Endothelial cell (in vitro differentiated cells): ENCODE measurements at places on chromosomes 6 and 20.
A peak's percentile ranks its signal among the peaks of the same experiment; 100 is the strongest.

DNA sequence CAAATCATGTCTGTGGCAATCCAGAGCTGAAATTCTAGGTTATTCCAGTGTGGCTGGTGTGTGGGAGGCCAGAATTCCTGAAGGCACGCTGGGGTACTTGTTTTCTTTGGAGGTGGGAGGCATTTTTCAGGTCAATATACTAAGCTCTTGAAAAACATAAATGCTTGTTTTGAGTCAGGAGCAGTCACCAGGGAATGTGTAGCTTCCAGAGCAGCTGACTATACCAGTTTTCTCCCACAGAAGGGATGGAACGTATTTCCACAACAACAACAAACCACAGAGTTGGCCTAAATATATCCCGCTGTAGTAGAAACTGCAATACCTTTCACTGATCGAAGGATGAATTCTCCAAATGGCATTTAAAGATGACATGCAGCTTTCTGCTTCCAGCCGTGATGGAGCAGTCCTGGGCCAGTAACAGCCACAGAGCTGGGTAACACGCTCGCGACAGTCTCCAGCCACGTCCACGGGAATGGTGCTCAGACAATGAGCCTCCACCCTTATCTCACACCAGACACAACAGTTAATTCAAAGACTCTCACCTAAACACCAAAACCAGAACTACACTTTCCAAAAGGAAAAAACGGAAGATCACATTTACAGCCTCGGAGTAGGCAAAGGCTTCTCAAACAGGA lies 23.2 kb downstream of the CHRNA4 start:
- no peak for DNase-seq

GRCh38 chr6:125219361-125219895 lies 65.9 kb downstream of the TPD52L1 start:
- DNase-seq = no peak

- peak; percentile 76 for DNase-seq
Measured at GRCh38 chr20:47360297-47361056, 4.0 kb upstream of the ZMYND8 start.

DNA sequence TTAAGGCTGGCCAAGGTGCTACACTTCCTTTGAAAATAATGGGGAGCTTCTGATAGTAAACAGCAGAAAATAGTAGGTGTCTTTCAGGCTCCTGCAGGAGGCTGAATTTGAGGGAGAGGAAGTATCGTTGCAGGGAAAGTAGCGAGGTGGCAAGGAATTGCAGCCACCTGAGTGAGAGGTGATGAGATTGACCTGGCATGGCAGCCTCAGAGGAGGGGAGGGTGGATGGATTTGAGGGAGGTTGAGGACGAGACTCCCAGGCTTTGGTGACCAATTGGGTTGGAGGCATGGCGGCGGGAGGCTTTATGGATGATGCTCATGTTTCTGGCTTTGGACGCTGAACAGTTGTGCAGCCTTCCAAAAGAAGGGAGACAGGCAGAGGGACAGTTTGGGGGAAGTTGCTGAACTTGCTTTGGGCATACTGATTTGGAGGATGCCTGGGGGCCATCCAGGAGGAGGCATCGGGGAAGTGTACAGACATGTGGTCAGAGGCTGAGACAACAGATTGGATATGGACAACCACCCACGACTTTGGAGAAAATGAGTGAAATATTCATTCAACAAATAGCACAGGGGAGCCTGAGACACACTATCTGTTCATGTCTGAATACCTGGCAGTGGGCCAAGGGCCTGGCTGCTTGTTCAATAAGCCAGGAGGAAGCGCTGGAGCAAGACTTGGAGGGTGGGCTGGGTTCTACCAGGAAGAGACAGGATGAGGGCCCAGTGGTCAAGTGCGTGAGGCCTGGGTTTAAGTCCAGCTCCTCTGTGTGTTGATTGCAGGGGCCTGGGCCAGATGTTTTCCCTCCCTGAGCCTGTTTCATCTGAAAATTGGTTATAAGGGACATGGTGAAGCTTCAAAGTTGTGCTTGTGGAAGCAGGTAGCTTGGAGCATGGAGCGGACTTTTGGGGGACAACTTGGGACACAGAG lies 113.2 kb downstream of the CEBPB start:
- DNase-seq = no peak

- no peak for DNase-seq
Measured at GRCh38 chr6:169982461-169983386, 231.3 kb downstream of the ERMARD start.

DNA sequence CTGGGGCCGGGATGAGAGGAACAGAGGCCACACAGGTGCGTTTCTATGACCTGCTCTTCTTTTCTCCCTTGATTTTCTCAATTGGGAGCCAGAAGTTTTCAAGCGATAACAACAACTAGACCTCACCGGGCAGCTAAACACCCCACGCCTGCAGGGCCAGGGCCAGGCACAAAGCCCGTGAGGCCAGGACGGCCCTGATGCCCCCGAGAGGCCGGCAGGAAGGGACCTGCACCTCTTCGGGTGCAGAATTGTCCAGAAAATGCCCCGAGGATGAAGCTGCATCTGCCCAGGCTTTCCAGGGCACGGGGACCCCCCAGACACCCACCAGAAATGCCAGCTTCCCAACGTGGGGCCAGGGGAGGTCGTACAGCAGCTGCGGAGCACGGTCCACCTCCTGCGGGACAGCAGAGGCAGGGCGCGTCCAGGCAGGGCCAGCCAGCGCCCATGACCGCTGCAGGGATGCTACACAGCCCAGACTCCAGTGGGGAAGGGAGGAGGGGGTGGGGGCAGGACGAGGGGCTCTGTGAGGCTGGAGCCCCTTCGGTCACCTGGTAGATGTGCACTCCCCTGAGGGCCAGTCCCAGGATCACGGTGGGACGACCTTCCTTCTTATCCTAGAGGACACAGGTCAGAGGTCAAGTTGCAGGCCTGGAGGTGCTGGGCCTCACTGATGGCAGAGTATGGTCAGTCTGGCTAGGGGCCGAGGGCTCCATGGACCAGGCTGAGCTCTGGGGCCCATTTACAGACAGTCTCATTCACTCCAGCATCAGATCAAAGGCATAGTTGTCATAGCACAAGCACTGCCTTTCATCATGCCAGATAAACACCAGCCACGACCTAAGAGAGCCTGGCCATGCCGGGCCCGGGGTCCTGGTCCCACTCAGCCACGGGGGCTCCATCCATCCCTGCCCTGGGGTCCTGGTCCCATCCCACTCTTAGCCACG lies 16.4 kb downstream of the FRMD1 start:
- no peak for DNase-seq

GRCh38 chr20:21361266-21361665 lies 36.1 kb downstream of the NKX2-4 start:
- no peak for DNase-seq

DNA sequence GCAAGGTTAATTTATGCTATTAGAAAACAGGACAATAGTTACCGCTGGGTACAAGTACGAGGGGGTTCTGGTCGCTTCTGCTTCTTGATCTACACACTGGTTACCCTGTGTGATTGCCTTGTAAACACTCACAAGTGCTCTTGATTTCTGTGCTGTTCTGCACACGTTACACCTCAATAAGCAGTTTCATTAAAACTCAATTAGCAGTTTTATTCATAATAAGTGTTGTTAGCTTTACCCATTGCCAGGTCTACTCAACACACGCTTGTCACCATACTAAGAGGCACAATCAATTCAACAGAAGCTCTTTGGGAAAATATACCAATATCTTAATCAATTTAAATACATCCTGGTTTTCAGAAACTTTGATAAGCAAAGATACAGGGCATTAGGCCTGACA lies 20.4 kb downstream of the BMP7 start:
- DNase-seq = no peak
